Caudate nucleus (tissue), 63 donors: ENCODE measurements at places on chromosomes 7 and 10.

GRCh38 chr7:150769768-150770167, 30.4 kb downstream of the TMEM176B start:
- no peak for DNase-seq

- no peak for DNase-seq
Measured at GRCh38 chr7:131355917-131356777, 28.5 kb downstream of the MKLN1 start.

DNA sequence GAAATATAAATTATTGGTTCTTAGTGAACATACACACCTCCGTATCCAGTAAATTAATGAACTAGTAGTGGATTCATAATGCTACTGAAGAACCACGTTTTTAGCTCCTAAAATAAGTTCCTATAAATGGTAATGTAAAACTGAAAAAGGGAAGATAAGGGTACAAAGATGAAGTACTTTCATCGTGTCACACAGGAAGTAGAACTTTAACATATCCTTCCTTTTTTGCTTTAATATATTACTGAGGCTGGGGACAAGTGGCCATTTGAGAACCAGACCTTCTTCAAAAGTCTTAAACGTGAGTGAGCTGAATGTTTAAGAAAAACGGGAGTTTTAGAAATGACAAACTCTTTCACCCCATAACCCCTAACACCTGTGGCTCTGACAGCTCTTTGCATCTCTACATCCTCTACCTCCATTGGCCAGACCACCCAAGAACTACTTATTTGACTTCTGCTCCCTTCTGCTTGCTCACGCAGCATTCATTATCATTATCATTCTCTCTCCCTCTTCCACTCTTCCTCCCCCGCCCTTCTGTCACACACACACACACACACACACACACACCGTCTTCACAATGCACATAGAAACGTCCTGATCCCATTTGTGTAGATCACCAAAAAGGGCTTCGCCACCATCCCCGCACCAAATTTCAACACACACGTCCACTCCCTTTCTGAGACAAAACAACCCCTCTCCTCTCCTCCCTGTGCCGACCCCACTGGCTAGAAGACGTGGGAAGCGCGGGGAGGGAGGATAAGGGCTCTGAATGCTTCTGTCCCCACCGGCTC, 677 bp downstream of the SKAP2 start:
- DNase-seq = no peak

- peak; percentile 3 for DNase-seq
Measured at GRCh38 chr10:96334616-96335526, 23.9 kb downstream of the OPALIN start.

GRCh38 chr10:102450124-102450373, 1.3 kb downstream of the C10orf95 start:
- DNase-seq = no peak

- no peak for DNase-seq
Measured at GRCh38 chr10:31896968-31897384, 31.7 kb downstream of the ARHGAP12 start.

DNA sequence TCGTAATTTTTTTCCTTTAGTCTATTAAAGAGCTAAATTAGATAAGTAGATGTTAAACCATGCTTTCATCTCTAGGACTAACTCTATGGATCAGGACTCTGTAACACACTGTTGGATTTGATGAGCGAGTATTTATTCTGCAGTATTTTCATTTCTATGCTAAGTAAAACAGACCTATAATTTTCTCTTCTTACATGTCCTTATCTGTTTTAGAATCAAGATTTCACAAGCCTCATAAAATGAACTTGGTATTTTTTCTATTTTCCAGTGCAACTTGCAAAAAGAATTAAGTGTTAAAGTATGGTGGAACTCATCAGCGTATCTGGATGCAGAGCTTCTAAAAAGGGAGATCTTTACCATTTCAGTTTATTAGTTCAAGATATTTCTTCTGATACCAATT, 2.4 kb downstream of the CACUL1 start:
- no peak for DNase-seq

DNA sequence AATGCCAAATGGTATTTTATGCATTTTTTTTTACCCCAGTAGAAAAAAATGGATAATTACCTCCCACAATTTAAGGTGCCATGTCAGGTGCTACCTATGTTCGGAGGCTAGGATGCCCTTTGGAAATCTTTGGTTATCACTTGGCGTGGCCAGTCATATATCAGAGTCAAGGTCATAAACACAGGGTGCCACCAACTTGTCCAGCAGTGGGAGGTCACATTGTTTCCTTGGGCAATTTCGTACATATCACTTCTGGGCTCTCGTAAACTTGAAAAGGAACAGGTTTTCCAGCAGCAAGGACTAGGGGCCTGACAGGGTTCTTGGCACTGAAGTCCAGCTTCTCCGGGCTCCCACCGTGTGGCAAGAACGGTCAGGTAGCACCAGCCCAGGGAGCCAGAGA, 48.0 kb upstream of the BHLHA15 start:
- DNase-seq = no peak

DNA sequence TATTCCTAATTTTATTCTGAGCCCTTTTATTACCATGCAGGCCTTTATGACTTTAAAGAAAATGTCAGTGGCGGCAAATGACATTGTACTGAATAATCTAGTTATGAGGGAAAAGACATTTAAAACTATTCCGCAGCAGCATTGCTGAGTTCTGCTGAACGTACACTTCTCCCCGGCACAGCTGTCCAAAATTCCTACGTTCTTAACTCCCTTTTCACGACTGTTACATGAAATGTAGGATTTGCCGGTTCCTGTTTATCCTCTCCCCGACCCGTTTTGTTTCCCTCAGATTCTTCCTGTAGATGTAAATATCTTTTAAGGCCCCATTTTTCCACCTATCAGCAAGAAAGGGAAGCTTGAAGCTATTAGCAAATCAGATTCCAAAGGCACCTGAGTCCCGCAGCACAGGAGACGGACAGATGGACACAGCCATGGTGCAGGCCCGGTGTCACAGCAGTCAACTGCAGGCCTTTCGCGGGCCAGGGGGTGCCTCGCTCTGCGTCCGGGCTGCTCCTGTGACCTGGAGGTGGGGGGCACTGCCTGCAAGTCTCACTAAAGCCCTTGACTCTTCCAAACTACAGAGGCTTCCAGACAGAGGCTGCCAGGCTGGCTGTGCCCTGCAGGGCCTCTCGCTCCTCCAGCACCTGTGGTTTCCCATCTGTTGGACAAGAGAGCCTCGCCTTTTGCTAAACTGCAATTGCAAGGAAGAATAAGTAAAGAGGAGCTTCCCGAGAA, 485.0 kb upstream of the MGMT start:
- no peak for DNase-seq

GRCh38 chr10:75852851-75853484, 421.5 kb downstream of the LRMDA start:
- DNase-seq = no peak

- DNase-seq = no peak
Measured at GRCh38 chr7:1901431-1902210, 231.5 kb downstream of the ELFN1 start.

GRCh38 chr10:14369906-14370305, 39.2 kb upstream of the FRMD4A start:
- DNase-seq = no peak

- no peak for DNase-seq
Measured at GRCh38 chr7:101823096-101823495, 5.7 kb downstream of the CUX1 start.

DNA sequence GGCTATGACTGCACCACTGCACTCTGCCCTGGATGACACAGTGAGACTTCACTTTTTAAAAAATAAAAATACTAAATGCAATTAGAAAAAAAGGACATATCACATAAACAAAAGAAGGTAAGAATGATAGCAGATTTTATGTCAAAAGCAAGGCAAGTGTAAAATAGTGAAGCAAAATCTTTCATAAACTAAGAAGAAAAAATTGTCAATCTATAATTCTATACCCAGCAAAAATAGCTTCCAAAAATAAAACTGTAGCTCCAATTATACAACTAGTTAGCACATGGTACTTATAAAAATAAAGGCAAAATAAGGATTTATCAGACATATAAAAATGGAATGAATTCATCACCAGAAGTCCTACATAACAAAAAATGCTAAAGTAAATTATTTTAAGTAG, 85.4 kb upstream of the SVIL start:
- DNase-seq = no peak

DNA sequence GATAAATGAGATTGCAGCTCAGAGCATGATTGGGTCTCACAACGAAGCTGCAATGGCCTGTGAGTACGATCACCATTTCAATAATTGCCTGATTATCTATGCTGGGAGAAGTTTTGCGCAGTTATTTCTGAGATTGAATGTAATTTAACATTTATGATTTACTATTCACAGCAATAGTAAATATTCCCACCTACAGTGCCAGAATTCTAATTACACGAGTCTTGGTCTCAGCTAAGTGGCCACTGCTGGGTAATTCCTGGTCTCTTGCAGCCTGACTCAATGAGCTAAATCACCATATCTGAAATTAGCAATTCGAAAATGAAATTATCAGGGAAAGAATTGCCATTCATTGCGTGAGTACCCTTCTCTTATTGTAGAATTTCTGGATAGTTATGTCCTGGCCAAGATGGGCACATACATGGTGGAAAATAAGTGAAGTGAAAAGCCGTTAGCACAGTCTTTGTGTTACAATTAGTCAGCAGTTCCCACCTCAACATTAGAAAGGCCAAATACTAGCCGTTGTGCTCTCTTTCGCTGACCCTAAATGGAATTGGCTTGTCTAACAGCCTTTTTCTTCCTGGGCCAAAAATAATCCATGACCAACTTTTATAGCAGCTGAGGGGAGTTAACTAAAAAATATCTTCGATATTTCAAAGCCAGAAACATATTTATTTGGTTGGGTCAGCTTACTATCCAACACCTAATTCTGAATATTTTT, 681.0 kb upstream of the C7orf33 start:
- DNase-seq = no peak

- DNase-seq = no peak
Measured at GRCh38 chr7:112933598-112933997, 143.4 kb upstream of the TMEM168 start.

- DNase-seq = no peak
Measured at GRCh38 chr10:131947631-131948347, 33.9 kb downstream of the BNIP3 start.

DNA sequence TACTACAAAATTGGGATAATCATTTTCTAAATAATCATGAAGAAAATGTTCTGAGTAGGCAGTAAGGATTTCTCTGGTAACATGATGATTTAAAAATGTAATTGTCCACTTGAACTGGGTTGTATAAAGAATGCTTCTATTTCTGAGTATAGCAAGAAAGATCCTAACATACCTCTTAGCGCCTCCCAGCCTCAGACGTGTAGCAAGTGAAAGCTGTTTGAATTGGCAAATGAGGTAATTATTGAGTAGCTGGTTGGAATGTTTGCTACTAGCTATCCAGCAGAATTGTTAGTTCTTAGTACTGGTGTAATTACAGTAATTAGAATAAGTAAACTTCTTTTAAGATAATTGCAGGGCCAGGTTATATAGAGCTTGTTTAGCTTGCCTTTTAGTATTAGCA, 47.9 kb downstream of the SEPTIN7 start:
- DNase-seq = no peak

GRCh38 chr7:121015560-121015959, 27.0 kb downstream of the CPED1 start:
- DNase-seq = no peak

DNA sequence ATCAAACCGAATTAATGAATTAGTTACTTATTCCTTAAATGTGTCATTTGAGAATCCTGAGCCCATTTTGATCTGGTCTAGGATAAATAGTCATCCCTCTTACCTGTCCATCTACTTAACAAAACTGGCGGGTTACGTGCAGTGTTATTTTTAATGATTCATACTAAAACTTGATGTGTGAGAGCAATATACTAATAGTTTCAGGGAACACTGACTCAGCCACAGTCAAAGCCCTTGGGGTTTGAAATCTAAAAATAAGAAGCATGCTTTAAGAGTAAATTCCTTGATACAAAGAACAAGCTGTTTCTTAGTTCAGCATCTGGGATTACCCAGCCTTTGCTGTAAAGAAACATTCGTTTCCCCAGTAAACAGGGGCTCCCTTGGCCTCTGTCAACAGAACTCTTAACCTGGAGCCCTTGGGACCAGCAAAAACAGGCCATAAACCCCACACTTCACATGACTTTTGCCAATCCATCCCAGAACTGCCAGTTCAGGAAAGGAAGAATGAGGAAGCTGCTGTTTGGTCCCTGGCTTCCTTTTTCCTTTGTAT, 370.6 kb upstream of the IGFBP3 start:
- DNase-seq = no peak

DNA sequence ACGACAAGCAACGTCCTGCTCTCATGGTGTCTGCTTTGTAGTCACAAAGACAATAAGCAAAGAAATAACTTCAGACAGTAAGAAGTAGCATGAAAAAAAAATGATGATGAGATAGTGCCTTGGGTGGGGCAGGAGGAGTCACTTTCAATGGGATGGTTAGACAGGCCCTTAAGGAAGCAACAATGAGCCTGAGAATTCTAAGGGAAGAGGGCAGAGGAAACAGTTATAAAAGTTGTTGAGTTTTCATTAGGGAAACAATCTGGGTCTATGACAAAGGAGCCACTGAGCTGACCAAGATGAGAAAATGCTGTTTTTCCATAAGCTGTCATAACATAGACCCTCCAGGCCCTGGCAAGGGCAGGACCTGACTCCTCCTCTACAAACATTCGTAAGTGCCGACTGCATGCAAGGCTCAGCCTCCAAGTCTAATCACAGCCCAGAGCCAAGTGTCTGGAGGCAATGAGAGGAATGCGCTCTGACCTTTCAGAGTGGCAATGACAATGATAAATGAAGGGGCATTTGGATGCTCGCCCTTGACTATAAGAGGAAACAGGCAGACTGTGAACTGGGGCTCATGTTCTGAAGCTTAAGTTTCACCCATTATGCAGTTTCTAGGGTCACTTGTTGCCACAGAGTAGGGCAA, 43.7 kb downstream of the PPP1R3C start:
- DNase-seq = no peak

- DNase-seq = no peak
Measured at GRCh38 chr10:130560573-130560972, 424.4 kb downstream of the GLRX3 start.

GRCh38 chr10:17157024-17157423, 27.4 kb upstream of the CUBN start:
- DNase-seq = no peak

DNA sequence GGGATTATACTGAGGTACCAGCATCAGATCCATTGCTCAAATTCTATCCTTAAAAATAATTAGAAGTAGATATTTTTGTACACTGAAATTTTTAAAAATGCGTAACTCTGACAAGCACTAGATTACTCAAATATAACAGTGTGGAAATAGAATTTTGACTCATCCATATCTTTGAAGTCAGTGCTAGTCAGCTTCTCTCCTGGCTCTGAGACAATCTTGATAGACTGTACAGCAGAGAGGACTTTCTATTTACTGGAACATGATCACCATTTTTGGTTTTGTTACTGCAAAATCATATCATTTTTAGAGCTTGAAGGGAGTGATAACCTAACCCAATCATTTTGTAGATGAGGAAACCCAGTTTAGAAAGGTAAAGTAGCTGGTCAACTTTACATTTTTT, 195.0 kb downstream of the MTERF1 start:
- DNase-seq = no peak

GRCh38 chr10:103284170-103284569, 7.2 kb downstream of the INA start:
- DNase-seq = no peak

GRCh38 chr7:1223196-1223981, 9.3 kb upstream of the UNCX start:
- DNase-seq = no peak
